ENCODE measurements at places on chromosomes 3 and 15.

DNA sequence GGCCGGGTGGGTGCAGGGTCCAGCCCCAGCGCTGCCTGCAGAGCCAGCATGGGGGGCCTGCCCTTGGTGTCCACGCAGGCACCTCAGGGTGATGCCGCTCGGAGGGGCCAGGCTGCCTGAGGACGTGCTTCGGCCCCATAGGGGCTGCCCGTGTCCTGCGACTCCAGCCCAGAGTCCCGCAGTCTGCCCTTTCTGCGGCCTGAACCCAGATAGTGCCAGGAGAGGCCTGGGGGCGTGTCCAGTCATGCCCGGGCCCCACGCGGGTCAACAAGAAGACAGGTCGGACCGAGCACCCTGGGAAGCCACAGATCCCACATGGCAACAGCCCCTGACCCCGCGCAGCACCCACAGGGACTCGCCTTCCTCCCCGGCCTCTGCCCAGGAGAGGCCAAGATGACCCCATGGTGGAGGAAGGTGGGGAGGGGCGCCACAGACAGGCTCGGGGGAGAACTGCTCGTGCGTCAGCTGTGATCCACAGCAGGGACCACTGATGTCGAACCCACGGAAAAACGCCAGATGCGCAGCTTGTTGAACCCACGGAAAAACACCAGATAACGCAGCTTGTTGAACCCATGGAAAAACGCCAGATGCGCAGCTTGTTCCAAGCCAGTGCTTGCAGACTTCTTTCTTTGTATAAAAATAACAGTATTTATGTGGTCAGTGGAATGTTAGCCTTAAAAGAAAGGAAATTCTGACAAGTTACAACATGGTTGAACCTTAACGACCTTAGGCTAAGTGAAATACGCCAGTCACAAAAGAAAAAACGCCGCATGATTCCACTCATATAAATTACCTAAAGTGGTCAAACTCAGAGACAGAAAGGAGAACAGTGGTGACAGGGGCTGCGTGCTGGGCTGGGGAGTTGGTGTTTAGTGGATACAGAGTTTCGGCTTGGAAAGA, 28.5 kb downstream of the CYFIP1 start:
- DNase-seq, result no peak

- no peak for DNase-seq
These were observed 68.2 kb upstream of the SNRPN start for GRCh38 chr15:24886538-24886937.

- no peak for DNase-seq
These were observed 657.0 kb downstream of the TUSC7 start for GRCh38 chr3:117366574-117366973.

DNA sequence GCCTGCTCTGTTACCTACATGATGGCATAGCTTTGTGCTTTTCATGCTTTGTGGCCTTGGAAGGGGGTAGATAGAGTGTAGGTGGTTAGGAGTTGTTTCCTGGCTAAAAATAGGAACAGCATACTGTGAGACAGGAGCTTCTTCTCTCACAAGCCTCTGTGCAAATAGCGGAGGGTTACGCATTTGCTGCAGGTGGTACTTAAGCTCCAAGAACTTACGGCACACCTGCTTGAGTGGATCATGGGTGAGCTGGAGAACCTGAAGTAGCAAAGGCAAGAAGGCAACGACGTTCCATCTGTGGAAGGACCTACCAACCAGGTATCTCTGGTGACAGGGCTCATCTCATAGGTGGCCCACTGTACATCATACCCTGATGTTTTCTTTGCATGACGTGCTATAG, 66.0 kb downstream of the ST6GAL1 start:
- no peak for DNase-seq

DNA sequence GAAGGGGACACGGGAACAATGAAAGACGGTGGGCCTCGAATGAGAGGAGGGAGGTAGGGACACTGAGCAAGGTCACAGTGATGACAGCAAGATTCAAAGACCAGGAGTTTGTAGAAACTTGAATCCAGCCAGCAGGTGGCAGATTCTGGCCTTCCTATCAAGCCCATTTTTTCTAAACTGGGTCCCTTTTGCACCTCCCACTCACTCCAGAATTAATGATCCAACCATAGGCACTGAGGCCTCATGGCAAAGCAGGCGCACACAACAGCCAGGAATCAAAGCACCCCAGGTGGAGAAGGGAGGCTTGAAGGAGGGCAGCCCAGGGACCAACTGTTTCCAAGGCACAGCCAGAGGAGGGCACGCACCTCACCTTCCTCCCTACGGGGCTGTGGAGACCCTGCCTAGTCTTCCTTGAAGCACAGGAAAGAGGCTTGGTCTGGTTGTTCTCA, 90.2 kb downstream of the ANP32A start:
- DNase-seq, result no peak

DNA sequence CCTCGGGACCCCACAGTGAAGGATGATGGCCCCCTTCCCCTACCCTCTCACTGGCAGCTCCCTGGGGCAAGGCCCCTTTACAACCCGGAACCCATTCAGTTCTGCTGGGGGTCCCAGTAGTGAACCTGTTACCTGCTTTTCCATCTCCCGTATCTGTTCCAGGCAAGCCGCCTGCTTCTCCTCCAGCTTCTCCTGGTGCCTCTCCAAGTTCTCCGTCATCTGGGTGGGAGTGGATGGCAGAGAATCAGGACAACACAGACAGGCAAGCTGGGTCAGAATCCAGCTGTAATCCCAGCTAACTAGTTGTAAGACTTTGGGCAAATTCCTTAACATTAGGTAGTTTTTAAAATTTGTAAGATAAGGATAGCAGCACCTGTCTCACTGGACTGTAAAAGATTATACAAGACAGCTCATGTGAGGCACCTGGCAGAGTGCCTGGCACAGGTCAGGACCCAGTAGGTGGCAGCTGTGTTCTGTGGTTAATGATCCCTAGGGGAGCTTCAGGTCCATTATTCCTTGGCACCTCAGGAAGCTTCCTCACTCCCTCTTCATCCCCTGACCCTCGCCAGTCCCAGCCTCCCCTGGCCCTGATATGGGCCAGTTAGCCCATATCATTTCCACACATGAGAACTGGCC, 6.4 kb upstream of the ANKRD63 start:
- DNase-seq, result no peak

- no peak for DNase-seq
These were observed 353.8 kb downstream of the NAALADL2 start for GRCh38 chr3:175212896-175213295.

DNA sequence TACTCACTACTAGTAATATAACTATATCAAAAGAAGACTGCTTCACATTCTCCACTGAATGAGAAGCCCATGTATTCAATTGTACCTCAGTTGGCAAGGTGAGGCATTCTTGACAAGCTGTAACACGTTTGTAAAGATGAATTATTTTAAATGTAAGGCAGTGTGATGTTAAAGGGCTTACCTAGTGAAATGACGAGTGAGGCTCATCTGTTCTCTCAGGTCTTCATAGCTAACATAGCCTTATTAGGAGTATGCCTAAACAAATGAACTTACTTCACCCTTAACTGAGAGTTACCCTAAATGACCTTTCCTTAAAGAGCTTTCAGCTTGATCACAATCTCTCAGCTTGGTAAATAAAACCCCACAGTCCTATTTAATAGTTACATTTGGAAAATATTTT, 127.3 kb downstream of the FEZF2 start:
- no peak for DNase-seq
